ENCODE measurements at places on chromosomes 7 and 10.

- no peak for DNase-seq
Observed at GRCh38 chr7:18796216-18796615, 300.7 kb downstream of the HDAC9 start.

GRCh38 chr10:71447676-71448075 is 51.0 kb downstream of the CDH23 start:
- DNase-seq = no peak

GRCh38 chr10:123800821-123801220 is 90.8 kb downstream of the CPXM2 start:
- no peak for DNase-seq

DNA sequence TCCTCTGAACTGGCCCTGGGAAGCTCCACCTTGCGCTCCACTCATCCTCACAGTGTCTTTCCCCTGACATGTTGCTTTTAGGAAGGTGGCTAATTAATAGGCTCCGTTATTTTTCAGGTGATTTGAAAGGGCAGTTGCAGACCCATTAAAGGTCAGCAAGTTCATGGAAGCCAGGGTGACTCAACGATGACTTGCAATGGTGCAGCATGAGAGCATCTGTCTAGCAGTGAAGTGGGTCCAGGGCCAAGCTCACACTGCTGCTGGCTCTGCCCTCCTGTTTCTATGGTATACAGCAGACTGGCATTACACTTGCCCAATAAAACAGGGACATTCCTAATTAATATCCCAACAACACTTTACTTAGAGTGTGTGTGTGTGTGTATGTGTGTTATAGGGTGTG is 68.8 kb upstream of the WDR11 start:
- DNase-seq = no peak

- no peak for DNase-seq
Observed at GRCh38 chr7:17830206-17830605, 110.1 kb downstream of the SNX13 start.

- peak; percentile 4 for DNase-seq
Observed at GRCh38 chr10:26365681-26366358, 72.3 kb upstream of the APBB1IP start.

DNA sequence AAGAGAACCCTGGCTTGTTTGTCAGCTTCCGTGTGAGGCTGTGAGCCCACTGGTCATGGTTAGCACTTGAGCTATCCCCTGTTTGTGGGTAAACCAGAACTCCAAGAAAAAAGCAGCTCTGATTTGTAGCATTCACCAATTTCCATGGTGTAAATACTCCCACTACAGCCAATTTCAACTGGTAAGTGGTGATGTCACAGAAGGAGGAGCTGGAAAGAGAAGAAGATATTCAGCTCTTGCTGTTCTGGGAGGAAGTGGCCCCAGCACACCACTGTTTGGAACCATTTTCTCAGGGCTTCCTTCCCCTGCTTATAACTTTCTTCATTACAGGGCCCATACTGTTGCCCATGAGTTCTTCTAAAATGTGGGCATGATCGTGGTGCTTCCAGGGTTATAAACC is 500.1 kb upstream of the ZMIZ1 start:
- no peak for DNase-seq

DNA sequence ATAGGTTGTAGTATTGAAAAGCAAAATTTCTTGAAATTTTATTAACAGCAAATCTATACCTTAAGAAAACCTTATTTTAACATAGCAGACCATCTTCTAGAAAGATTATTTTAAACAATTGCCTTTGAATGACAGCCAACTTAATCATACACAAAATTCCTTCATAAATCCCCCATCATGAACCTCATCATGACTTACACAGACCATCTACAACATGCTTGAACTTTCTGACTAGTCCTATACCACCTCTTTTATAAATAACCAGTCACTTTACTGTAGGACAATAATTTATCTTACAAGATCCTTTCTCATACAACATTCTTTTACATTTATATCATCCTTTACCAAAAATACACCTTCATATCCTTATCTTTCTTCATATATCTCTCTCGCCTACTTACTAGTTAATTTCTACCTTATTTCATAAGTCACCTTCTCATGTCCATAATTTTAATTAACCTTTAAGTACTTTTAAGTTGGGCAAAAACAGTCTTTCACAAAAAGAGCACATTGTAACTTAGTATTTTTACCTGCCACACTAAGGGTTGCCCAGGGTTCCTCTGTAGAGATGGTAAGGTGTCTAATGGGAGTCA is 16.6 kb upstream of the PTN start:
- no peak for DNase-seq
